ENCODE measurements at places on chromosomes 6 and 20.

- DNase-seq, result no peak
Observed at GRCh38 chr20:34952671-34953070, 2.9 kb downstream of the GSS start.

- DNase-seq, result no peak
Observed at GRCh38 chr20:3039426-3039825, 4.0 kb upstream of the GNRH2 start.

DNA sequence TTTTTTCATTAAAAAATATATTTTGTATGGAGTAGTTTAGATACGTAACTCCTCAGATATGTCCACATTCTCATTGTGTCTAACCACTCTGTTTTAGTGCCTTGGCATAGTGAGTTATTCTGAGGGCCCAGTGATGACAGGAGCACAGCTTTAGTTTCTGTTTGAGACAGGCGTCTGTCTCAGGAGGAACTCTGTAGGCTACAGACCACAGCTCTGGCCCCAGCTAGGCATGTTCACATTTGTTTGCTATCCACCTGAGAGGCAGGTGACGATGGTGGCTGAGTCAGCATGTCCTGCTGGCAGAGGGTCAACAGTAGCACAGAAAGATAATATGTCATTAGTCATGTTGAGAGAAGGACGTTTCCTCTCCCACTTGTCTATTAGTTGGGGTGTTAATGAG lies 16.3 kb downstream of the LRRC1 start:
- no peak for DNase-seq

GRCh38 chr6:106939848-106940247 lies 34.7 kb downstream of the CD24 start:
- DNase-seq, result no peak

- no peak for DNase-seq
Observed at GRCh38 chr6:72974276-72974675, 251.0 kb downstream of the KHDC1L start.

DNA sequence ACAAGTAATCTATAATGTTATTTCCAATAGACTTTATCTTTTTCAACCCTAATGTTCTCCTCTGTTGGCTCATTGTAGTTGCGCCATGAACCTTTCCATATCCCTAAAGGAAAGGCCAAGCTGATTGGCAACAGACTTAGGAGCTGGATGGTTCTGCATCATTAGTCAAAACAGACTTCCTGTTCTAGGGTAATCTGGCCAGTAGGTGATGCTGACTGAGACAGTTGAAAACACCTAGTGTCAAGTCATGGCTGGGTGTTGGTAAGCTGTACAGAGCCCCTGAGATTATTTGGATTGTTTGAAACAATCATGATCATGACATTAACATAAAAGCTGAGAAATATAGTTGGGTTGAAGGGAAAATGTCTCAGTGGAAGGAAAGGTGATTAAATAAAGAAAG lies 231.4 kb downstream of the PHACTR1 start:
- no peak for DNase-seq

Data from Panc1 (cell line).